Activated T-helper 1 cell treated with anti-CD3 and anti-CD28 coated beads, Interleukin-2, amount 50 U/mL, for 16 hours (primary cell): ENCODE measurements at places on chromosomes 1 and 21.

- DNase-seq, result peak; percentile 85
Measured at GRCh38 chr21:46458315-46459023, at the start of gene DIP2A. Gene DIP2A (plus strand): TSS chr21:46458891. CDS start chr21:46459132, 241 bp downstream.

DNA sequence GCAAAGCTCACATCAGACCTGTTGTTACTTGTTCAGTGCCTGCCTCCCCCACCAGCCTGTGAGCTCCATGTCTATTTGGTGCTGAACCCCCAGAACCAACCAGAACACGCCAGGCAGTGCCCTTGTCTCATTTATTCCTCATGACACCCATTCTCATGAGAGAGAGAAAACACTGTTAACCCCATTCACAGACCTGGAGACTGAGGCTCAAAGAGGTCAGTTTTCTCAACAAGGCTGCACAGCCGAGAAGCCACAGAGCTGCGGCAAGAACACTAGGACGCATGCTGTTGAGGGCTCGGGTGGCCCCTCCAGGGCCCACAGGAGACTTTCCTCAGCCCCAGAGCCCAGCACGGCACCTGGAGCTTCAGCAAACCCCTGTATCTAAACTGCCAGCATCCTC is 13.1 kb downstream of the KCNN3 start:
- DNase-seq, result no peak

DNA sequence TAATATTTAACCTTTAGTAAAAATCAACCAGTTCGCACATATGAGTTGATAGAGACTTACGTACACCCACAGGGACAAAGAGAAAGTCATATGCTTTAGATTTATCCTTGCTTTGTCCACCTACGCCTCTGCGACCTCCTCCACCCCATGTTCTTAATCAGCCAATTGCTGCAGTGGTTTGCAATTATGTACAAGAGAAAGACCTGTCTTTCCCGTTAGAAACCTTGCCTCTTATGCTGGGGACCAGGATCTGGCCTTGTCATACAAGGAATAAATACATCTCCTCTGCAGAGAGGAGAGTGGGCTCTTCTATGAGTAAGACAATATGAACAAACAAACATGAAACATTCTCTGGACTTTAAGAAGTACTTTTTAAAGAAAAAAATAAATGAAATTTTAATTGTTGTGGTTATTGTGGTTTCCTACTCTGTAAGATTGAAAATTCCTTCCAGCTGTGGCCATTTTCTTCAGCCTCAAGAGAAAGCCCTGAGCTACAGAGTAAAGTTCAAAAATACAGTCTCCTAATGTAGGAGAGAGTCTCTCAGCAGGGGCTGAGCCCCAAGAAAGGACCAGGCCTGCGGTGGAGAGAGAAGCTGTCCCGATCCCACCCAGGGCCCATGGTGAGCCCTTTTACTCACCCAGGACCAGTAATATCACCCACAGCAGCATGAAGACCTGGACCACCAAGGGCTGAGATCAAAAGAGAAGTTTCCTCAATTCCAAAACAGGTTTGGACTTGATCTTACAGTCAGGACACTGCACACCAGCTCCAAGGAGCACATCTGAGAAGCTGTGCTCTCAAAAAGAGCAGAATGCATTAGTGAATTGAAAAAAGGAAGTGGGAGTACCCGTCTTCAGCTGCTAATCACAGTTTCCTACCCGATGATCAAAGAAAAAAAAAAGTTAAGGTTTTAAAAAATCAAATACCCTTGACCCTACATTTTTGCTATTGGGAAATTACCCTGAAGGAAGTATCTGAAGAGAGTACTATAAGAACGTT is at the start of gene FCRL5:
TSS of gene FCRL5 (minus strand) at position 822 of the 1,000 bp plus-strand sequence. CDS start at position 669, 153 bp downstream.
- no peak for DNase-seq

GRCh38 chr1:38489844-38490270 is 369.7 kb downstream of the RRAGC start:
- DNase-seq, result no peak

DNA sequence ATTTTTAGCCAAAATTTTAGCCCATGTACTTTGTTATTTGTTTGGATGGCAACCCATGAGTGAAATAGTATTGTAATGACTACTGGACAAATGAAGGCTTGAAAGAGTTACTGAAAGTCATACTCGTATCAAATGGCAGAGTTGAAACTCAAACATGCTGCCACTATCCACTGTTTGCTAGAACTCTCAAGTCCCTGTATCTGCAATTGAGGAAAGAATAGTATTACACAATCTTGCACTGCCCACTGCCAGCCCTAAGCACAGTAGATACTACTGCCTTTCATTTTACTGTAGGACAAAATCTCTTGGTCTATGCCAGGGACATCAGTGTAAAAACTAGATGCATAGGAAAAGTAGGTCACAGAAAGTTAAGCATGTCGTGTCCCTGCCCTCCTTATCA is 581.1 kb upstream of the PLXNA2 start:
- DNase-seq, result no peak

DNA sequence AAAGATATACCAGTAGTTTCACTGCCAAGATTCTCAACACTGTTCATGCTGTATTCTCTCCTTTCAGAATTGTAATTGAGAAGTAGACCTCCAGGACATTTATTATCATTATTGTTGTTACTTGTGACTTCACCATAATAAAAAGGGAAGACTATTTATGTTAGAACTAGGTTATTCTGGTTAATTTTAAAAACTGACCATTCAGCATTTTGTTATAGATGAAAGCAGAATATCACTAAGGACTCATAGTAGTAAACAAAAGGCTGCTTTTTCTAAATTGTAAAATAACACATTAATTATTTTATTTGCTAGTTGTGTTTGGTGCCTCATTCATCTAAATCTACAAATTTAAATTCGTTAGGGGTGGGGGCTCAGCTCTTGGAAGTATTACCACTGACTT is 210.4 kb downstream of the PATJ start:
- no peak for DNase-seq

- no peak for DNase-seq
Measured at GRCh38 chr1:208207388-208208131, 36.6 kb downstream of the PLXNA2 start.

DNA sequence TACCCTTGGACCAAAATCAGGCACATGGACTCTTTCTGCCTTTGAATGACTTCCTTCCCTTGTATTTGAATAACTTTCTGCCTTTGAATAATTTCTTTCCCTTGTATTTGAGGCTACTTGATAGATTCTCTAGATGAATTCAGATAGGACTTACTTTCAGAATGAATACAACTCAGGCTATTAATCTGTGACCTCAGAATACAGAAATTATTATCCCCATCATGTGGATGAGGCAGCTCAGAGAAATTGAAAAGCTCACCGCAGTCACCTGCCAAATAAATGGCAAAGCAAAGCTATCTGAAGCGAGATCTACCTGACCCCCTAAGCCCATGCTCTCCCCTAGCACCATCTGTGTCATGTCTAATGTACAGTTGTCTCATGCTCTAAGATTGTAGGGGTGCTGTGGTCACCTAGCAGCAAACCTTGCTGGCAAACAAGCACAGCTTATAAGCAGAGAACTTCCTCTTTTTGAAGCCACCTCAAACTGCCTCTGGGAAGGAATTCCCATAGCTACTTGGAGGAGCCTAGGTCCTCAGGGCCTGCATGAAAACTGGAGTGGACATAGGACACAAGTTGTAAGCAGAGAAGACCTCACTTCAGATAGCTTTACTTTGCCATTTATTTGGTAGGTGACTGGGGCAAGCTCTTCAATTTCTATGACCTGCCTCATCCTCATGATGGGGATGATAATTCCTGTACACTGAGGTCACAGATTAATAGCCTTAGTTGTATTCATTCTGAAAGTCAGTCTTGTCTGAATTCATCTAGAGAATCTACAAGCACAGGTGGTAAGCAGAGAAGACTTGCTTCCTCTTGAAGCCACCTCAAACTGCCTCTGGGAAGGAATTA is 66.1 kb downstream of the FASLG start:
- DNase-seq, result no peak

DNA sequence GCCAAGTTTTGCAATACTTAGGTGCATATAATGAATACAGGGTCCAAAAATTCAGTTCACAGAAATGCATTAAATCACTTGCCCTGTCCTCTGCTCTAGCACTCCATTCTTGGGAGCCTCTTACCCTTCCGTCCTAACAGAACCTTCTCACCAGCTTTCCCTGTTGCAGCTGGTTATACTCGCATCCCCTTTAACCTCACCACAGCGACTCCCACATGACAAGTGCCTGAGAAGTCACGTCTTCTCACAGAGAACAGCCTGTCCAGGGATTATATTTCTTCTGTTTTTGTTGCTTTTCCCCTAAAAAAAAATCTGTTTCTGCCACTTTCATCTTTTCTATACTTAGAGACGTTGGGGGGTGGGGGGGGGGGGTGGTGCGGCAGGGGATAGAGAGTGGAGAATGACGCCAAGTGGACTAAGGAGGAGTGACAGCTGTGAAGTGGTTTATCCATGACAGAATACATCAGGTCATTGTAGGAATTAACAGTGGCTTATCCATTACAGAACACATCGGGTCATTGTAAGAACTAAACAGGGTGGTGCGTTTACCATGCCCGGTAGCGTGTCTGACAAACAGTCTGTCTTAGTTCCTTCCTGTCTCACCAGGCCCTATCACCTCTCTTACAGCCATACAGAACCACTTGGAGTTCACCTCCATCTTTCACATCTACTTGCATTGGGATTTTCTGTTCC is 117.6 kb downstream of the UBE2U start:
- DNase-seq, result no peak

DNA sequence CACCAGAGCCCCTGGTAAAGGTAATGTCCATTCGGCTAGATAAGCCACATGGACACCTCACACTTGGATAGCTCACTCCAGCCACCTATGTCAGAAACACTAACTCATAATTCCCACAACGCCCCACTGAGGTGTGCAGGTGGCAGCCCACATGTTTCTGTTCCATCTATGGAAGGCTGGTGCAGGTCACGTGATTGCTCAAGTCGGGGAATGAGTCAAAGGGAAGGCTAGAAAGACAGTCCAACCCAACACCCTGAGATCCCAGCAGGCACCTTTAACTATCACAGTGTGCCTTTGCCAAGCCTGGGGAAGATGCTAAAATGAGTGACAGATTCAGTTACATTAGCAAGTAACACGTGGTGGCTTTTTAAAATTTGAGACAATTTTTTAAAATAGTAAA is 45.3 kb upstream of the KCNE1 start:
- DNase-seq, result no peak

DNA sequence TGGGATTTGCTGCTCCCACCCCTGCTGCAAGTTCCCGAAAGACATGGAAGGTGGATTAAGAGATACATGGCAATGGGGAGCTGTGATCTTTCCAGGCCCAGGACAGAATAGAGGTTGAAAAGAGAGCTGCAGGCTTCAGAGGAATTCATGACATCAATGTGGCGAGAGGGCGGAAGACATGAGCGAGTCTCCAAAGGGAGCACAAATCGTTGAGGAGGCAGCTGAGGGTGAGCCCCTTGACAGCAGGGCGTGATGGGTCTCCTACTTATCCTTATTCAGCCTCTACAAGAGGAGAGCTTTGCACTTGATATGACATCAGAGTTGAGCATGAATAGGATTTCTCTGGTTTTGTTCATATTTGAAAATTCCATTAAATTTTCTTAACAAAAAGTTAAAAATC is 45.5 kb upstream of the TACSTD2 start:
- no peak for DNase-seq

- no peak for DNase-seq
Measured at GRCh38 chr1:81666586-81666985, 134.1 kb upstream of the ADGRL2 start.

DNA sequence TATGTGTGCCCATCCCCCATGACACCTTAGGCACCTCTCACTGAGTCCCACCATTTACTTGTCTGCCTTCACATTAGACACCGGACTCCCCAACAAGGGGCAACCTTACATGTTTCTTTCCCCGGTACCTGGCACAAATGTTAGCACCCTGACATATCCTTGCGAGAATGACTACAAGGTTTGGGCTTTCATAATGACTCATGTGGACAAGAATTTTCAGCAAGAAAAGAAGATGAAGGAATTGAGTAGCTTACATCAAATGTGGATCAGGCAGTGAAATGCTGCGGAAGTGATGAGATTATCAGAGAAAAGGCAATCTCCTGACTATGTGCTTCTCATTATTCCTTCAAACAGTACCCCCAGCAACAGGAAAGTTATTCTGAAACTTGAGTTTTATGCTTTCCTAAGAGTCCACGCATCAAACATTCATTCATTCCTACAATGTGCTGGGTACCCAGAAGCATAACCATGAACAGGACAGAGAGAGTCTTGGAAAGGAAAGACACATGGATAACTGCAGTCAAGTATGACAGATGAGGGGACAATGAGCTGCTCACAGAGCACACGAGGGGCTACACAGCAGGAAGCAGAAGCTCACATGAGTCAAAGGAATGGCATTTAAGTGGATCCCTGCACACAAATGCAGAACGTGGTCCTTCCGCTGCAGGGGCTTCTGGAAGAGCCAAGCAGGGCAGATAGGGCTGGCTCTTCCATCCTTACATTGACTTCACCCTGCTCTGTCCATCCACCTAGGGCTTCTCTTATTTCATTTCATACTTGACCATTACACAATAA is 112.1 kb downstream of the PCNX2 start:
- DNase-seq, result no peak

DNA sequence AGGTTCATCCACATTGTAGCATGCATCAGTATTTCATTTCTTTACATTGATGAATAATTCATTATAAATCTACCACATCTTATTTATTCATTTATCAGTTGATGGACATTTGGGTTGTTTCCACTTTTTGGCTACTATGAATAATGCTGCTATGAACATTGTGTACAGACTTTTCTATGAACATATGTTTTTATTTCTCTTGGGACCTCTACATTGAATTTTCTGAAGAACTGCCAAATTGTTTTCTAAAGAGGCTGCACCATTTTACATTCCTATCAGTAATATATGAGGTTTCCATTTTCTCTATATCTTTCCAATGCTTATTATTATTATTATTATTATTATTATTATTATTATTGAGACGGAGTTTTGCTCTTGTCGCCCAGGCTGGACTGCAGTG is 81.3 kb upstream of the SELENON start:
- no peak for DNase-seq

GRCh38 chr1:61568460-61569302 is 156.3 kb downstream of the TM2D1 start:
- no peak for DNase-seq

DNA sequence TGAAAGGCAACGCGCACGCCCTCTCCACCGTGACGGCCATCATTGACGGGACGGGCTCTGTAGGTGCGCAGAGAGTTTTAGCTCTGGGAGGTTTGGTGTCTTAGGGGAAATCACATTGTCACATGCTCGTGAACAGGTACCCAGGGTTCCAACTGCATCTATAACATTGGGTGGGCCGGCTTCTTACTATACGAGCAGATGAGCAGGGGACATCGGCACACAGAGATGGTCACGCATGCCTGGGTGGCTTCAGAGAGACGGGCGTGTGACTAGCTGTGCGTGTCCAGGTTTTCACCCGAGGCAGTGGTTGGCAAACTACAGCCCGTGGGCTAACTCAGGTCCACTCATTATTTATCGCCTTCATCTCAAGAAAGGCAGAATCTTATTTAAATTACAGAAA is 54.7 kb downstream of the SLC37A1 start:
- no peak for DNase-seq
